Fibroblast of skin of back (primary cell): ENCODE measurements at places on chromosomes 5 and 9.
A peak's percentile ranks its signal among the peaks of the same experiment; 100 is the strongest.

DNA sequence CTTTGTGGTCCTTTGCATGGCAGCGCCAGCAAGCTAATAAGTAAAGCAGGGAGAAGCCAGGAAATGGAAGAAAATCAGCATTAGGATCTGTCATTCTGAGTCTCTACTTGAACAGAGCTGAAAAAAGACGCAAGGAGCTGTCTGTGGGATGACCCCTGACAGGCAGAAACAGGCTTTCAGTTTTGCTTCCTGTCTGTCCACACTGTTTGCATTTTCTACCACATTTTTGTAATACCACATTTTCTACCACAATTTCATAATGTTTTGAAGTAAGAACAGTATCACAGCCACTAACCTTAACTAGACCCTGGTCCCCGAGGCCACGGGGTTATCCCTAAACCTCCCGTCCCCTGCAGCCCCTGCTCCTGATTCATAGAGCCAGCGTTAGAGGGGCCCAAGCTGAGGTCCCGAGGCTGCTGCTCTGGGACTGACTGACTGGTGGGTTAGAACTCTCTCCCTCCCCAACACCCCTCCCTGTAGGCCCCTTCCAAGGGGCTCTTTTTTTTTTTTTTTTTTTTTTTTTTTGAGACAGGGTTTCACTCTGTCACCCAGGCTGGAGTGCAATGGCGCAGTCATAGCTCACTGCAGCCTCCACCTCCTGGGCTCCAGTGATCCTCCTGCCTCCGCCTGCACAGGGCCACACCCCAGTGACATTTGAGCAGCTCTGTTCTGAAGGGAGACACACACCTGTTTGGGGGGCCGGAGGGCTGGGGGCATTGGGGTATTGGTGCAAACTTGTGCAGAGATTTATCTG is 4.0 kb upstream of the CLIC3 start:
- peak; percentile 62 for DNase-seq

DNA sequence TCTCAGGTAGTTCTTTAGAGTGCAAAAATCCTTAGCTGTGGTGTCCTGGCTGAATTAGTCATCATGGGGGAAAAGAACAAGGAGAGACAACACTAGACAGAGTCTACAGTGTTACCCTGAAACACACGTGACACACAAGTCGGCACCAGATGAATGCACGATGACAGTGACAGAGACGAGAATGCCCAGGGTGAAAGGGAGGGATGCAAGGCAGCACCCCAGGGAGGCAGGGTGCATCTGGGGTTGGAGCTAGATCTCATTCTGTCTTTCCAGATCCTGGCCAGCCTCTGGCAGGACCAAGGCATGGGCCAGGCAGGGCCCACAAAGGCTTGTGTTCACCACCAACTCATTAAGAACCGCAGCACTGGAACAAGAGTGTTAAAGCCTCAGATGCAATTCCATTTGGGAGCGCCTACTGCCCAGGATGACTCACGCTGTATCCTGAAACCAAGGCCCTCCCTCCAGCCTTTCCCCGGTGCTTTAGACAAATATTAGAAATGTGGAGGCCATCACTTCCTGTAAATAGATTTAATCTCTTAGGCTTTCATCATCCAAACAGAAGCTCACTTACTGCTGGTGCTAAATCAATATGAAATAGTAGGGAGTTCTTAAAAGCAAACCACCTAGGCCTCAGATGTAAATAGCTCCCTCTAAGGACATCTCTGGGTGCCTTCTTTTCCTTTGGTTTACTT is 56.1 kb downstream of the IRX2 start:
- DNase-seq: peak; percentile 33

DNA sequence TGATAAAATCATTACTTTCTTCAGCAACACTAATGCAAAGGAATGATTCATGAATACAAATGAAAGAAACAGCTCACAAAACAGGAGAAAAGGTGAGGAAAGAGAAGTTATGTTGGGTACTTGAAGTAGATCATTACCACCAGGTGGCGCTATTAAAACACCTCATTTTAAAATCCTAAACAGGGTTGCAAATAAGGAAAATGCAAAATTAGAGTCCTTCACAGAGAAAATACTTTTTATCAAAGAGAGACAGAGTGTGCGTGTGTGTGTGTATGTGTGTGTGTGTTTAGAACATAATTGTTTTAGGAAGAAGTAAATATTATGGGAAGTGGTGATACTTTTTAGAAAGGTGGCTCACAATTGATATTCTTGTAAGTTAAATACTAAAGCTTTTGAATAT is 49.5 kb upstream of the CD180 start:
- DNase-seq: peak; percentile 59

- DNase-seq: peak; percentile 63
Observed at GRCh38 chr9:94286116-94286515, 27.0 kb downstream of the ZNF169 start.

DNA sequence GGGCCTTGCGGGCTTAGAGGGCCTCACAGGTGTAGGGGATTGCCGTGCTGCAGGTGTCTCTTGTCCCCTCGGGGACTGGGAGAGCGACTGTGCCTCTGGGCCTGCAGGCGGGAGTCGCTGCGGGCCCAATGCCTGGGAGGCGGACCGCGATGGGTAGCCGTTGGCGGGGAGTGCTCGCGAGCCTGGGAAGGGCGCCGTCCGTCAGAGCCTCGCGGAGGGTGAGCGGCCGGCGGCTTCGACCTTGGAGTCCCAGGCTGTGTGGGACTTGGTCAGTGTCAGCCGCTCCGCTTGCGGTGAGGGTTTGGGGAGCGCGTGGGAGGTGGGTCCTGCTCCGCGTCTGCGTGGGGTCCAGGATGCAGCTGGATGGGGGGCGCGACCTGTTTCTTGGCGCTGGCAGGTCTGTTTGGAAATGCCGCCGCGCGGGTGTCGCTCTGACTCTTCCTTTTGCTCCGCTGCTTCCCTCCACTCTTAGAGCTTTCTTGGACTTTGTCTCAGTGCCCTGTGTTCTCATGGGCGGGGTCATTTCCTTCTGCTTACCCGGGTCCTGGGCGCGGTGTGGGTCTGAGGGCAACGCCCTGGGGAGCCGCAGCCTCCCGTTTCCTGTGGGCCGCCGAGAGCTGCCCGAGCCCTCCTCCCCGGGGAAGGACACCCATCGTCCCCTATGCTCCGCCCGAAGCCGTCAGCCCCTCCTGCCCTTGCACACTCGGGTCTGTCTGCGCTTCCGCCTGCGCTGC is 88.9 kb upstream of the CACNA1B start:
- DNase-seq: no peak

DNA sequence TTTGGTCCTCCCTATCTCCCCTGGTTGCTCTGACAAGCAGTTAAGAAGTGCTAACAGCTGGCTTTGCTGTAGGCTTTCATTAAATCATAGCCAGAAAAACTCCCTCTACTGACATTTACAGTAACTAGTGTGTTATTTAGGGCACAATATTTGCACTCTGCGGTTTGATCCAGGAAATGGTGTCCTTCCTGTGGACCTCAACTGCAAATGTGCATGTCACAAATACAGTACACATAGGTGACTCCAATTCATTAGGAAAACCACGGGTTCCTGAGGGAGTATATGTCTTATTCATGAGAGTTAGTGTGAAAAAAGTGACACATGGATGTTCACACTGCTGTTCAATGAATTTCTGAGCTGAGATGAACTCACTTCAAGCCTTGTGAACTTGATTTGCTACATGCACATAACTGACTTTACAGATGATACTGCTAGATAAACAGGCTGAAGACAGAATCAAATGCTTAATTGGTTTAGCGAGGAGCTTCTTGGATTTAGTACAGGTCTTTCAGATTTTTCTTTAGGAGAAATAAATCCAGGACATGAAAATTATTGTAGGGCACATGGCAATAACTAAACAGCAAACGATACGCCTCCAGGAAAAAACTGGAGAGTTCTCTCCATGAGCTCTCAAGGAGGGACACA is 281.5 kb downstream of the EFNA5 start:
- DNase-seq: peak; percentile 77

- DNase-seq: peak; percentile 94
Observed at GRCh38 chr5:71922584-71923106, 184.6 kb upstream of the MAP1B start.

GRCh38 chr9:113882636-113883164 is 6.6 kb downstream of the ZNF618 start:
- no peak for DNase-seq

- peak; percentile 43 for DNase-seq
Observed at GRCh38 chr5:123371575-123372179, 51.5 kb downstream of the CEP120 start.

DNA sequence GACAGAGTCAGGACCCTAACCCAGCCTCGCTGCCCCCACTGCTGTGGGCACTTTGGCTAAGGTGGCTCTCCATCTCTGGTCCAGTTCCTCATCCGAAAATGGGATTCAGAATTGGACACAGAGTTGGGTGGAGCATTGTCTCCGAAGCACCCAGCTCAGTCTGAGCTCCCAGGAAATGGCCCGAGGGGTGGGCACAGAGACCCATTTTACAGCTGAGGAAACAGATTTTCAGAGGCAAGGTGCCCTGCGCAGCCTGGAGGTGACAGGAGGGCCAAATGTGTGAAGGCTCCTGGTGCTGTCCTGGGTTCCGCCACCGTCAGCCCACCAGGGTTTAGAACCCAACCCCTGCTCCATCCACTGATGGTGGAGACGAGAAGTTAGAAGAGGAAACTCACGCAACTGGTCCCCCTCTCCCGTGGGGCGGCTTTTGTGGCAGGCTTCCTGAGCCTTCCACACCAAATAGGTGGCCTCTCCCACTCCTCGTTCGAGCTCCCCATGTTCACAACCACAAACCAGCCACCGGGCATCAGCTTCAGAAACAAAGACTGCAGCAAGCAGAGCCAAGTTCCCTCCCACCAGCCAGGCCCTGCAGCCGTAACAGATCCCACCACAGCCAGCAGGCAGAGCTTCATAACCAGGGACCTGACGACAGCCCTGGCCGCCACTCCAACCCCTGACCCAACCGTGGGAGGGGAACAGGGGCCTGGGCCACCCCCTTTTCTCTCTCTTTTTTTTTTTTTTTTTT is 90.9 kb upstream of the LMX1B start:
- no peak for DNase-seq
